ENCODE measurements at places on chromosomes 11 and 22. TPM values are rescaled to one million over a fixed set of nuclear protein-coding genes. Genes with fewer than 3 reads are reported as not detected.

NRIP3 gene
- polyA plus RNA-seq, result 7.4 TPM

ARHGAP20 gene
- polyA plus RNA-seq, result not detected

SOX6 gene
- polyA plus RNA-seq, result 3.4 TPM

DNA sequence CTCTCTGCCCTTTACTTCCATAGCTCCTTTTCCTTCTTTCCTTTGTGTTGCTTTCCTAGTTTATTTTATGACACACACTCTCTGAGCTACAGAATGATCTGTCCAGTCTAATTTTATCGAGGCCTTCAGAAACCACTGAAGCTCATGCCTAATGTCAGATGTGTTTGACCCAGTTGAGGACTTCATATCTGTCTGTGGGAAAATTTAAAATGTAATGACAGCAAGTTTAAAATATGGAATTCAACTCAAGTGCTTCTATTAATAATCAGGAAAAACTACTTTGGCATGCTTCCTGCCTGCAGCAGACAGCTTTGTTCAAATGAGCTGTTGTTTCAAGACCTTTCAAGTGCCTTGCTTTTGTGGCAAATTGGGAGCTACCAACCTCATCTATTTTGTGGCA, 261.8 kb upstream of the MTNR1B start:
- H3K4me3 ChIP-seq, result no peak overlapping the region
- no peaks in the 10 kb centered on the region for H3K4me1 ChIP-seq
- no peaks in the 10 kb centered on the region for H3K36me3 ChIP-seq

DNA sequence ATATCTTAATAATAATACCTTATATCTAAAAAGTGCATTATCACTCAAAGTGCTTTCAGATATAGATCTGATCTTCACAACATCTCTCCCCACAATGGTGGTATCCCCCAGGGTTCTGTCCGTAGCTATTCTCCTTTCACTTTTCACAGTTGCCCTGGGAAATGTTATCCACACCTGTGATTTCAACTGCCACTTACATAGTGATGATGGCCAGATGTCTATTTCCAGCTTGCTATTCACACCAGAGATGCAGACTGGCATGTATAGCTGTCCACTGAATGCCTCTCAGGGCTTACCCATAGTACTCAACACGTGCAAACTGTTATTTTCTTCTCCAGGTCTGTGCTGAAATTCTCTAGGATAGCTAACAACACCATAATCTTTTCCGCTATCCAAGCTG, 724.7 kb downstream of the DLG2 start:
- DNase-seq, result no peak
- no peaks in the 10 kb centered on the region for H3K27me3 ChIP-seq

GRCh38 chr11:128704517-128704916, 10.6 kb downstream of the FLI1 start:
- H3K4me3 ChIP-seq, result no peak overlapping the region
- H3K27ac ChIP-seq, result no peak overlapping the region
- H3K27me3 ChIP-seq, result no peaks in the 10 kb centered on the region
- H3K4me1 ChIP-seq, result no peaks in the 10 kb centered on the region
- no peaks in the 10 kb centered on the region for H3K36me3 ChIP-seq

DNA sequence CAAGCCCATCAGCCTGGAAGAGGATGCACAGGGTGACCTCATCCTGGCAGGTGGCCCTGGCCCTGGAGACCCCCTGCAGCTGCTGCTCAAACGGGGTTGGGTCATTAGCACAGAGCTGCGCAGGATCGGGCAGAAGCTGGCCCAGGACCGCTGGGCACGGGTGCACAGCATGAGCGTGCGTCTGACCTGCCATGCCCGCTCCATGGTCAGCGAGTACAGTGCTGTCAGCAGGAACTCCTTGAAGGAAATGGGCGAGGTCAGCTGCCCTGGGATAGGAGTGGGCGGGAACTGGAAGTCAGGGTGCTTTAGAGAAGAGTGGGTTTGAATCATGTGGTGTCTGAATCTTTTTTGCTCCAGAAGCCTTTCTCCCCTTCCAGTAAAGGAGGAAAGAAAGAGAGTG, 61.1 kb downstream of the INSC start:
- H3K36me3 ChIP-seq, result no peaks in the 10 kb centered on the region
- no peak for DNase-seq
- no peak overlapping the region for H3K27ac ChIP-seq
- H3K4me1 ChIP-seq, result no peaks in the 10 kb centered on the region
- H3K27me3 ChIP-seq, result peaks cover 13% of the 10 kb centered on the region

- H3K27ac ChIP-seq, result no peak overlapping the region
- H3K4me3 ChIP-seq, result no peak overlapping the region
- H3K4me1 ChIP-seq, result peaks cover 6% of the 10 kb centered on the region
Measured at GRCh38 chr11:57482782-57483561, 22.6 kb downstream of the RTN4RL2 start.

NAT10 gene
- 62.4 TPM for polyA plus RNA-seq

NCR3LG1 gene
- polyA plus RNA-seq, result 13.8 TPM

SUSD2 gene
- polyA plus RNA-seq, result not detected

CD81 gene
- polyA plus RNA-seq, result 114 TPM

WNT11 gene
- not detected for polyA plus RNA-seq

PDGFB gene
- 0.50 TPM for polyA plus RNA-seq

DNA sequence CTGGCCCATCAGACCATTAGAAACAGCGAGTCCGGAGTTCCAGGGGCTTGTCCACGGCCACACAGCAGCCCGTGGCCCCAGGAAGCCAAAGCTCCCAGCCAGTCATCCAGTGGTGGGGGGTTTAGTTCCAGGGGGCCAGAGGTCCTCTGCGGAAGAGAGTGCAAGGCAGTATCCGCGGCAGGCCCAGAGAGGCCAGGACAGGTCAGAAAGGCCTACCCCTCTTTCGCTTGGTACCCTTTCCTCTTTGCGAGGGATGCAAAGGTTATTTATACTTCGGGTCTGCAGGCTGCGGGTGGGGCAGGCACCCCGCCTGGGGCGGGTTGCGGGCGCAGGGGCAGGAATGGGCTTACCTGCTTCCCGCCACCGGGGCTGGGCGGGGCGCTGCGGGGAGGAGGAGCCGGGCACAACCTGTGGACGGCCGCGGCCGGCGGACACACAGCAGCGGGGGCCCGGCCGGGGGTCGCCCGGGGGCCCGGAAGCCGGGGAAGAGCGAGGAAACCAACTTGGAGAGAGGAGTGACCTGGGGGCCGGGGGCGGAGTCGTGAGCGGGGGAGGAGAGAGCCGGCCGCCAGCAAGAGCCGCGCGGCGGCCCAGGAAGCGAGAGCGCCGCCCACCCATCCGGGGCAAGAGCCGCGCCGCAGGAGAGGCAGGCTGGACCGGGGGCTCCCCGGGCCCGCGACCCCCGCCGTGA, at the start of gene SH3BP1:
TSS of gene SH3BP1 (plus strand) at position 600 of the 691 bp plus-strand sequence. CDS start 119 bp downstream, outside the sequence.
- peak; percentile 73 for DNase-seq
- peak within 1 kb of the TSS; percentile 54 for H3K27ac ChIP-seq
- H3K4me3 ChIP-seq, result peak within 1 kb of the TSS; percentile 65
- peaks cover 25% of the 10 kb centered on the region for H3K36me3 ChIP-seq

- H3K27me3 ChIP-seq, result peaks cover 44% of the 10 kb centered on the region
- H3K27ac ChIP-seq, result no peak overlapping the region
- H3K4me1 ChIP-seq, result no peaks in the 10 kb centered on the region
- H3K4me3 ChIP-seq, result no peak overlapping the region
Measured at GRCh38 chr11:44708523-44709280, 18.1 kb upstream of the TSPAN18 start.
